Forelimb muscle (tissue), 1 donor: ENCODE measurements at places on chromosomes 1 and 21. TPM values are rescaled to one million over a fixed set of nuclear protein-coding genes. Genes with fewer than 3 reads are reported as not detected.

HLCS gene
- 10.9 TPM for polyA plus RNA-seq

OR2T35 gene
- polyA plus RNA-seq = not detected

RNF2 gene
- 38.5 TPM for polyA plus RNA-seq

ILDR2 gene
- polyA plus RNA-seq = 2.5 TPM

RBM34 gene
- polyA plus RNA-seq = 59.0 TPM

FCAMR gene
- polyA plus RNA-seq = not detected

CELA3B gene
- not detected for polyA plus RNA-seq

NTNG1 gene
- 8.5 TPM for polyA plus RNA-seq

KCNJ9 gene
- 0.10 TPM for polyA plus RNA-seq
